Left ventricle myocardium superior (tissue), 1 donor: ENCODE measurements at places on chromosomes 6 and 20.

DNA sequence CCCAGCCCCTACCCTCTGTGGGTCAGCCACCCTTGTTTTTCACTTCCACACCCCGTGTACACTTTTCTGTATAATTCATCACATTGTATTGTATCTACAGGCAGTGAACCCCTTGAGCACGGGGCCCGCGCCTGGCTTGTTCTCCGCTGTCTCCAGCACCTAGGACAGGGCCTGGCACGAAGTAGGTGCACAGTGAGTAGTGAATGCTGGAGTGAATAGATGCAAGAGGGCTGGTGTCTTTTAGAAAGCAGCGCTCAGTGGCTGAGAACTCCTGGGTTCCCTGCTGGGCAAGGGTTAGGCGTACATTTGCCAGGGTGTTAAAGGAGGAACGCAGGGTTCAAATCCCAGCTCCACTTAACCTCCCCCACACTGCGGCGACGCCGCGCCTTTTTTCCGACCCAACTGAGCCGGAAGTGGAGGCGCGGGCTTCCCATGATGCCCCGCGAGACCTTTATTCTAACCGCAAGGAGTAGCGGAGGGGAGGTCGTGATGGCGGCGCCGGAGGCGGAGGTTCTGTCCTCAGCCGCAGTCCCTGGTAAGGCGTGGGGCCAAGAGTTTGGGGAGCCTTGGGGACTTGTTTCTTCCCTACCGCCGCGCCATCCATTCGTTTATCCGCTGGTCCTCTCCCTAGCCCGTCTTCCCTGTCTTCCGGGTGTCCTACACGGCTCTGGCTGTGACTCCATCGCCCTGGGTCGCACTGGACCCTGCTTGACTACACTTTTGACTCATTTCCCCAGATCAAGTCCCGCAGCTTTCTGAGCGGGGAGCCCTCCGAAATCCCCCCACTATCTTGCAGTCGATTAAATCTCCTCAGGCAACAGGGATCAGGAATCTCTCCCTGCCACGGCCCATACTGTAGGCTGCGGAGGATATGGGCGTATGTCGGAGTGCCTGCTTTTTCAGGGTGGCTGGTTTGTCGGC lies at the start of gene MAD2L1BP:
Gene MAD2L1BP, plus strand, starts transcription at position 454 of the 921 bp plus-strand sequence. Its CDS starts 36 bp downstream, at position 490.
- peak; percentile 90 for DNase-seq

- no peak for DNase-seq
Observed at GRCh38 chr20:62389601-62390087, 2.7 kb downstream of the RPS21 start.

GRCh38 chr6:71446470-71446869 lies 157.9 kb downstream of the OGFRL1 start:
- no peak for DNase-seq

- no peak for DNase-seq
Observed at GRCh38 chr20:49758781-49759180, 45.1 kb upstream of the B4GALT5 start.

GRCh38 chr20:34301587-34302311 lies 1.4 kb downstream of the AHCY start:
- DNase-seq, result no peak
